ENCODE measurements at places on chromosomes 3 and 15.

DNA sequence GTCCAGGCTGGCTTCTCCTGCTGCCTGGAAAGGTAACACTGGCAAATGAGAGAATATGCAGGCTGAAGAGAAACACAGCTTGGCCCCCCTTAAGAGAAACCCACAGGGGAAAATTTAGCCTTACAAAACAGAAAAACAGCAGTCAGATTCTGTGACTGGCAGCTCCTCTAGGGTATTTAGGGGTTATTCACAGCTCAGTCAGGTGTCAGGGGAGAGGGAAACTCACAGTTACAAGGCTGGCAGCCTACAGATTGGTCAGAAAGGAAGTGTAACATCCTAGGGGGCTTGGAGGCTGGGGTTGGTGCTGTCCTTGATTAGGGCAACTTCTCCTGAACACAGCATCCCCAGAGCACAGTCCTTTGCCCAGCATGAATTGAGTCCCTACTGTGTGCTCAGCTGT, 81.4 kb downstream of the SEMA5B start:
- DNase-seq, result no peak

DNA sequence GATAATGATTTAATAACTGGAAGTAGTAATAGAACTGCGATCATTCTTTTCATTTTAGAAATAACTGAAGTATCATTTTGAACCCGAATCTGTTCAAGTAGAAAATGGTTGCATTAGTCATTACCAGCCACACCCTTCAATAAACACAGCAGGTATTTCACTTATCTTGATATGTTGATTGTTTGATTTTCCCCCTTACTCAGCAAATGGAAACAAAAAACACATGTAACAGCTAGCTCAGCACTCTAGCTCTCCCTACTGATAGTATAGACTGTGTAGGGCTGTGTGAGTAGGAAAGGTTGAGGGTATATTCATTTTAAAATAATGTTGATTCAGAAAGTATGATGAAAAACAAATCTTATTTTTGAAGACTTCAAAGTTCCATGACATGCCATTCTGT, 1.1 kb upstream of the GPR149 start:
- DNase-seq, result no peak

- no peak for DNase-seq
Observed at GRCh38 chr3:13426591-13426990, 6.5 kb upstream of the NUP210 start.

DNA sequence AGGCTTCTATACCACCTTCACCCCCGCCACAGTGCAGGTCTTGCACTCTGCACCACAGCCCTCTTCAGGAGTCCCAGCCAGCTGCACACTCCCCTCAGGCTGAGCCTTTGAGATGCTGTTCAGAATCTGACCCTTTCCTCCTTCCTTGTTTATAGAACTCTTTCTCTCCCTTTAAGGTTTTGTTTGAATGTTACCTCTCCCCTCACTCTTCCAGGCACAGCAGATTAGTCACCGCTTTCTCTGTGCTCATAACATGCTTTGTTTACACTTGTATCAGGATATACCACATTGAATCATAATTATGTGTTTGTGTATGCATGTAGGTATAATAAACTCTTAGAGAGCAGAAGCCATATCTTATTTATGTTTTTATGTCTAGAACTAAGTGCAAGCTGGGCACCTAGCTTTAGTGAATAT, 168.4 kb upstream of the BCL6 start:
- no peak for DNase-seq

GRCh38 chr3:132519914-132520313, 77.2 kb upstream of the ACKR4 start:
- no peak for DNase-seq

- no peak for DNase-seq
Observed at GRCh38 chr3:43478118-43478785, 143.6 kb downstream of the ANO10 start.

DNA sequence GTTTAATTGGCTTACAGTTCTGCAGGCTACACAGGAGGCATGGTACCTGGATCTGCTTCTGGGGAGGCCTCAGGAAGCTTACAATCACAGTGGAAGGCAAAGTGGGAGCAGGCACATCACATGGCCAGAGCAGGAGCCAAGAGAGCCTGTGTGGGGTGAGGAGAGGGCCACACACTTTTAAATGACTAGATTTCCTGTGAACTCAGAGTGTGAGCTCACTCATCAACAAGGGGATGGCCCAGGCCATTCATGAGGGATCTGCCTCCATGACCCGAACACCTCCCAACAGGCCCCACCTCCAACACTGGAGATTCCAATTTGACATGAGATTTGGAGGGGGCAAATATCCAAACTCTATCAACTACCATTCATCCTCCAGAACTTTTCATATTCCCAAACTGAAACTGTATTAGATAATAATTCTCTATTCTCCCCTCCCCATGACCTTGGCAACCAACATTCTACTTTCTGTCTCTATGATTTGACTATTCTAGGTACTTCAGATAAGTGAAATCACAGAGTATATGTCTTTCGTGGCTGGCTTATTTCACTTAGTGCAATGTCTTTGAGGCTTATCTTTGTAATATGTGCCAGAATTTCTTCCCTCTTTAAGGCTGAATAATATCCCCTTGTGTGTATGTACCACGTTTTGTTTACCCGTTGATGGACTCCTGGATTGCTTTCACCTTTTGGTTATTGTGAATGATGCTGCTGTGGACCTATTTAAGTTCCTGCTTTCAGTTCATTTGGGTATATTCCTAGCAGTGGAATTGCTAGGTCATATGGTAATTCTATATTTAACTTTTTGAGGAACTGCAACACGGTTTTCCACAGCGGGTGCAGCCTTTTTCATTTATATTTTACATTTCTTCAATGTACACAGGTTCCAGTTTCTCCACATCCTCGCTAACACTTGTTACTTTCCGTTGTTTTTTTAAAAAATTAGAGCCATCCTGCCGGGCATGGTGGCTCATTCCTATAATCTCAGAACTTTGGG, 43.8 kb downstream of the TKT start:
- DNase-seq, result no peak

DNA sequence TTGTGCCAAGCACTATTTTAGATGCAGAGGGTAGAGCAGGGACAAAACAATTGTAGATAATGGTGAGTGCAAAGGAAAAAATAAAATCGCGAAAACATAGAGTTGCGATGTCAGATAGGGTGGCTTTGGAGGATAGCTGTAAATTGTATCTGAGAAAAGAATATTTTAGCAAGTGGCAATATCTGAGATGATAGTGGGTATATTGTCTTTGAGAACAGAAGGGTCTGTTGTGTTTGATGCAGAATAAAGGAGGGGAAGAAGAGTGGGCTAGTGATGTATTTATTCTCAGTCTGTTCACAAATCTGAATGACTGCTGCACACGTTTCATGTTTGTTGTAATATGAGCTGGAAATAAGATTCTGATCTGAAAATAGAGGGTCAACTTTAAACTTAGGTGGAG, 396.8 kb downstream of the CADM2 start:
- no peak for DNase-seq

- no peak for DNase-seq
Observed at GRCh38 chr3:42732196-42732828, 29.7 kb upstream of the HHATL start.

GRCh38 chr15:68674975-68675374, 96.2 kb downstream of the CORO2B start:
- no peak for DNase-seq

- DNase-seq, result no peak
Observed at GRCh38 chr3:195224156-195224979, 46.6 kb downstream of the XXYLT1 start.

GRCh38 chr3:152276681-152277080, 8.0 kb downstream of the MBNL1 start:
- DNase-seq, result no peak

DNA sequence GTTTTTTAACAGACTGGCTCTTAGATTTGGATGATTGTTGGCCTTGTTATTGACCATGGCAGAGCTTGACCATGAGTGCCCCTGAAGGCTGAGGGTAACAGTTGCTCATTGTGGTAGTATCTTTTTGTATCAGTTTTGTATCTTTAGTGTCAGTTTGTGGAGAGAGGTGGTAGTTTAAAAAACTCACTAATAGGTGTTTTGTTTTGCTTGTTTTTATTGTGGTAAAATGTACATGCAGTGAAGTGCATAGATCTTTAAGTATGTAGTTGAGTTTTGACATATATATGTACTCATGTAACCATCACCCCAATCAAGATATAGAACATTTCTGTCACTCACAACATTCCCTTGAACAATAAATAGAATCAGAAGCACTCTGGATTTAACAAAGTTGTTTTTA, 9.8 kb downstream of the GMPS start:
- no peak for DNase-seq

DNA sequence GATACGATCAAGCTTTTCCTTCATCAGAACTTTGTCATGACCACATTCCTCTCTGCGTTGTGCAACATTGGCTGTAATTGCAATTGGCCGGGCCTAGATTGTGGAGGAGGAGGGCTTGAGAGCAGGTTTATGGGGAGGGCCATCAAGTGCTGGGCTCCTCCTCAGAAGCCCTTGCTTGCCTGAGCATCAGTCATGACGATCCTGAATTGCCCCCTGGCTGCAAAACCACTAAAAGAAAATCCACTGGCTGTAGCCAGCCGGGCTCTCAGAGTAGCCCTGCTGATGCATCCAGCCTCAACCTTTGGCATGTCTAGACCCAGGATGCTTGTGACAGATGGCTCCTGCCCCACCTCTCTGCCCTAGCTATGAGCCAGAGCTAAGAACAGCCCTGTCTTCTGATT, 13.4 kb upstream of the TRH start:
- DNase-seq, result no peak

DNA sequence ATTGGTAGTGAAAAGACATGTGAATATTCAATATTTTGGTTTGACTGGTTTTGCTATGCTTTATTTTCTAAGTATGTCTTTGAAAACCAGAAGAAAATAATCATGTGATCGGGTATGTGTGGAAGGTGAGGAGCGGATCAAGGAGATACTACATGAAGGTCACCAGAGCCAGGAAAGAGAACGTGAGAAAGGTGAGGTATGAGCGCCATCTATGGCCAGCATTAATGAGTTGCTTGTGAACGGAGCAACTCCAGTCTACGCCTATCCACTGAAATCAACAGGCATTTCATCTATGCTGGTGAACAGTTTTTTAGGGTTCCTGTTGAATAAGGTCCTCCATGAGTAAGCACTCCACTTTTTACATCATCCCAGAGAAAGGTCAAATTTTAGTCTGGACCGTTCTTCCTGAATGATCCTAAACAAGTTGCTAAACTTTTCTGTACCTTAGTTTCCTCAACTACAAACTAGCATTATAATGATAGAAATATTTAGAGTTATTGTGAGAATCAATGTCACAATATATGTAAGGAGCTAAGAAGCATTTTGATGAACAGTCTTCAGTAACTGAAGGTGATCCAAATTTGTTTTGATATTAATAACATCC, 1435.2 kb upstream of the CADM2 start:
- DNase-seq, result no peak

- no peak for DNase-seq
Observed at GRCh38 chr15:98289747-98290146, 329.2 kb downstream of the ARRDC4 start.

DNA sequence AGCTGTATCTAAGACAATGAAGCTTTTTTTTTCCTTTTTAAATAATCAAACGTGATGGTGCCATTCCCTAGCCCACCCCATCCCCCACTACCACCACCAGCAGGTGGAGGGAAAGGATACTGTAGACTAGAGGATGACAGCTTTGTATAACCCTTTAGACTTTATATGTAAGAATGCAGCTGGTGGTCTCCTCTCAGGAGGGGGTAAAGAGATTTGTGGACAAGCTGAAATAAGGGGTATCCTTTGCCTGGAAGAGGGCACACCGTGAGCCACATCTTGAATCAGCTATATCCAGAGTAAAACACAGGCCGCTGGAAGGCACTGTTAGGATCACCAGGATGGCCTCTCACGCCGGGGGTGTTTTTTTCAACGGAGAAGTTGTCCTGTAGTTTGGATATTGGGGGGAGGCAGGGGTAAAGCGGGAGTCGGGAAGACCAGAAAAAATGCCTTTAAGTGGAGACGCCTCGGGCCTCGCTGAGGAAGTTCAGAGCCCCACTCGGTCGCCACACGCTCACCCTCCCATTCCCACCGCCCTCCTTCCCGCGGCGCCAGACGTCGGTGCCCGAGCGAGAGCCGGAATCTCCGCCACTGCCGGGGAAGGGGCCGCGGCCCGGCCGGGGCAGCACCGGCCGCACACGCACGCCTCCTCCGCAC, 986 bp downstream of the KPNA4 start:
- peak; percentile 21 for DNase-seq

- DNase-seq, result no peak
Observed at GRCh38 chr3:113649174-113649845, 47.1 kb downstream of the USF3 start.

- DNase-seq, result no peak
Observed at GRCh38 chr3:66400411-66401156, 100.2 kb downstream of the LRIG1 start.

DNA sequence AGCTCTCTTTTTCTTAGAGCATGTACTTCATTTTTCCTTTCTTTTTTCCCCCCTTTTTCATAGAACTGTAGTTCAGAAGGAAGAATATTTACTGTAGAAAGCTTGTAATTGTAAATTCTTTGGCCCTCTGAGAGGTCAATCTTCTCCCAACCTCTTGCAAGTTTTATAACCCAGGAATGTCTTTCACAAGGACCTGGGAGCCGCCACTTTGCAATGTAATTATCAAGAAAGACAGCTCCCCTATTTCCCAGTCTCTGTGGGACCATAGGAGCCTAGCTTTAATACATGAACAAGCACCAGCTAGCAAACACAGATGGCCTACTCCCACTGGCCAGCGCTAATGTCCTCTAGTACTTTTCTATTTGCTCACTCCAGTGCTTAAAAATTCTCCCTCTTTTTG, 51.4 kb downstream of the NFKBIZ start:
- DNase-seq, result no peak

DNA sequence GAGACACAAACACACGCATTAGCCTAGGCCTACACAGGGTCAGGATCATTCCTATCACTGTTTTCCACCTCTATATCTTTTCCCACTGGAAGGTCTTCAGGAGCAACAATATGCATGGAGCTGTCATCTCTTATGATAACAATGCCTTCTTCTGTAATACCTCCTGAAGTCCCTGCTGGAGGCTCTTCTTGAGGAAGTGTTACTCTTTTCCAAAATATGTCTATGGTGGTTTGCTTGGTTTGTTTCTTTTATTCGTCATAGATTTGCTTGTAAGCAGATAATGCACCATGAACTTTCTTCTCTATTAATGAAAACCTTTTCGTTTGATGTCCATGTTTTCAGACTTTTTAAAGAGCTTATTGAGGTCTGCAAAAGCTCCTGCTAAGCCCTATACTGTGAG, 109.3 kb downstream of the GMPS start:
- DNase-seq, result no peak

- DNase-seq, result no peak
Observed at GRCh38 chr3:39528844-39529243, 61.4 kb downstream of the MOBP start.
